ENCODE measurements at places on chromosomes 3 and 15.

DNA sequence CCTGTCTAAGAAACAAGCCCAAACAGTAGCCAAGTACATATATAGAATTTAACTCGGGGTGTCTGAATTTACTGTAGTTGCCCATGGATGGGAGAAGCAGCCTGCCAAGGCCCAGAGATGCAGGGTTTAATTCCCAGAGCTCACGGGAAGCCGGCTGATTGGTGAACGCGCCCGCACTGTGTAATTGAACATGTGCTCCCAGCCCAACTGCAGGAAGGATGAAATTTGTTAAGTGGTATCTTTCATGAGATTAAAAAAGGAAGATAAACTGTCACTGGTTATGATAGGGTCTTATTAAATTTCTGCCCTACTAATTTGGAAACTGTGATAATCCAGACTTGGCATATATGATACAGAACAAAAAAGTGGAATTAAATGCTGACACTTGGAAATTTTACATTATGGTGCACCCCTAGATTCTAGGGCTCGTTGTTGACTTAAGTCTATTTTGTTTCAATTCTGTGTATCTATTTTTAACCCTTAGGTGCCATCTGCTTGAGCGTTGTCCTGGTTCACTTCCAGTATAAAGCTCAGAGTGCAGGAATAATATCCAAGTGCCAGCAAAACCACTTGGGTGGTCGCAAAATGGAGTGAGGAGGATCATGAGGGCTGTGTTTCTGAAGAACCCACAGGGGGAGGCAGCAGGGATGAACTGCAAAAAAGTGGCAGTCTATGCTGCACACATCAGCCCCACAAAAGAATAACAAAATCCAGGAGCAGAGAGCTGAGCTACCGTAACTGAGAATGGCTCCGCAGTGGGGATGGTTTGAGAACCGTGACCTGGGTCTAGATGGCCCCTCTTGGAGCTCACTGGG, 13.8 kb upstream of the TMC3 start:
- no peak for DNase-seq

DNA sequence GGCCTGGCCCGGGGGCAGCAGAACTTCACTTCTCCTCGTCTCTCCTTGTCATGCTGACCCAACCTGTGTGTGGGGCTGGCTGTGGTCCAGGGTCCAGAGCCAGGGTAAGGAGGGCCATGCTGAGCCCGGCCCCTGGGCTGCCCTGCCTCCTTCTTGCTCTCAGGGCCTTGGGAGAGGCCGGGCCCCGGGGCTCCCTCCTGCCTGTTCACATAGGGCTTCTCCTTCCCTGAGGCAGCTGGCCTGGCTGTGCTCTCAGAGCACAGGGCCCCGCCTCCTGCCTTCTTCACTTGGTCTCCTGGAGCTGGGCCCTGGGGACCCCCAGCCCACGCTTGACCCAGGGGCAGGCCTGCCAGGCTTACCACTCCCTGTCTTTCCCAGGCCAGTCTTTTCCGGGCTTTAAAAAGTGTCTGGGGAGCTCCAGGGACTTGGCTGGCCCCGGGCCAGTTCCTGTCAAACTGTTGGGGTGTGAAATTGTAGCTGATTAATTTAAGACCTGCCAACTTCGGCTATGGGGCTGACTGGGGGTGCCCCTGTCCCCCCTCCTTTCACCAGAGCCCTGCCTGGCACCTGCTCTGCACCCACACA, 11.8 kb downstream of the PLXNA1 start:
- DNase-seq = no peak

- no peak for DNase-seq
Observed at GRCh38 chr3:170350515-170351413, 6.8 kb upstream of the SKIL start.

DNA sequence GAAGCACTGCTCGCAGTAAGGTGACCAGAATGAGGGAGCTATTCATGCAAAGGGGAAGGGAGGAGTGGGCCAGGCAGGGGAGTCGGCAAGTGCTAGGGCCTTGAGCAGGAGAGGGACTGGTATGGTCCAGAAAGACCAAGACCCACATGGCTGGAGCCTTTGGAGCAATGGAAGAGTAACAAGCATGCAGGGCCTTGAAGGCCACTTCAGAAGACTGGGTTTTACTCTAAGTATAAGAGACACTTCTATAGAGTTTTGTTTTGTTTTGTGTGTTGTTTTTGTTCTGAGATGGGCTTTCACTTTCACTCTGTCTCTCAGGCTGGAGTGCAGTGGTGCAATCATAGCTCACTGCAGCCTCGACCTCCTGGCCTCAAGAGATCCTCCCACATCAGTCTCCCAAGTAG, 42.0 kb downstream of the BFSP2 start:
- DNase-seq = no peak

DNA sequence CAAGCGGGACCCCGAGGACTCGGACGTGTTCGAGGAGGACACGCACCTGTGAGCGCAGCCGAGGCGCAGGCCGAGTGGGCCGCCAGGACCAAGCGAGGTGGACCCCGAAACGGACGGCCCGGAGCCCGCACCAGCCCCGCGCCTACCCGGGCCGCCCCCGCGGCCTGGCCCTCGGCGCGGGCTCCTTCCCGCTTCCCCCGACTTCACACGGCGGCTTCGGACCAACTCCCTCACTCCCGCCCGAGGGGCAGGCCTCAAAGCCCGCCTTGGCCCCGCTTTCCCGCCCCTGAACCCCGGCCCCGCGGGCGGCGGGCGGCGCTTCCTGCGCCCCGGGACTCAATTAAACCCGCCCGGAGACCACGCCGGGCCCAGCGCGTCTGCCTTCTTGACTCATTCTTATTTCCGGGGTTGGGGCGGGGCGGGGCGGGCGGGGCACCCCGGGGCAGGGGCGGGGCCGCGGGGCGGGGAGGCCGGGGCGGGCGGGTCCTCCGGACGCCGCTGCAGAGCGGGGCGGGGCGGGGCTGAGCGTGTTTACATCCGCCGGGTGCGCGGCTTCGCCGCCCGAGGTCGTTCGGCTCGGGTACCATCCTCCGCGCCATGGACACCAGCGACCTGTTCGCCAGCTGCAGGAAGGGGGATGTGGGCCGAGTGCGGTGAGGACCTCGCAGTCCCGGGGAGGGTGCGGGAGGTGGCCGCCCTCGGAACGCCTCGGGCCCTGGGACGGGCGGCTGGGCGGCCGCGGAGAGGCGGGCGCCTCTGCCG, at the start of gene ABTB1:
TSS of gene ABTB1 (plus strand) at position 524 of the 762 bp plus-strand sequence. CDS start at position 598, 74 bp downstream.
- peak; percentile 56 for DNase-seq

DNA sequence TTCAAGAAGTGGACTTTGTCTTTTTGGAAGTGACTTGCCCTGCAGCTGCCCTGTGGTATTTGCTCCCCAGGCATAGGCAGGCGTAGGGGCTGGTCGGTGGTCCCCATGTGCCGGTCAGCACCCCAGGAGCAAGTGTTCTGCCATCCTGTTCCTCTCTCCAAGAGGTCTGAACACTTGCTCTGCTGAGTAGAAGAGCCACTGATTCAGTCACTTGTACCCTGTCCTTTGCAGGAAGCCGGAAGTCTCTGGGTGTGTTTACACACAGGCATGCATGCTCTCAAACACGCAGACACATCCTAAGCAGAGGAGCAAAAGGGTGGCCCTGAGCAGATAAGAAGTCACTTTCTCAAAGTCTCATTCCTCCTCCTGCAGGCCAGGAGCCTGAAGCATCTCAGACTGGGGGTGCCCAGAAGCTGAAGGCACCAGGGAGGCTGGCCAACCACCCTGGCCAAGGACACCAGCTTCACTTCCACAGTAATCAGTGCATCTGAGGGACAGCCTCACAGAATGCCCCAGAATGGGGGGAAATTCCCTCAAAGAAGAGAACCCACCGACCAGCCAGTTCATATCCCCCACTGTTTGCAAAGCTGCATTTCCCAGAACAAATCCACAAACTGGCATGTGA, 88.7 kb upstream of the POMGNT2 start:
- no peak for DNase-seq
